ENCODE measurements at places on chromosomes 5 and 9.

- no peak for DNase-seq
Observed at GRCh38 chr5:137022725-137023124, 476.4 kb downstream of the SPOCK1 start.

- DNase-seq: no peak
Observed at GRCh38 chr5:103305809-103306208, 47.2 kb downstream of the MACIR start.

DNA sequence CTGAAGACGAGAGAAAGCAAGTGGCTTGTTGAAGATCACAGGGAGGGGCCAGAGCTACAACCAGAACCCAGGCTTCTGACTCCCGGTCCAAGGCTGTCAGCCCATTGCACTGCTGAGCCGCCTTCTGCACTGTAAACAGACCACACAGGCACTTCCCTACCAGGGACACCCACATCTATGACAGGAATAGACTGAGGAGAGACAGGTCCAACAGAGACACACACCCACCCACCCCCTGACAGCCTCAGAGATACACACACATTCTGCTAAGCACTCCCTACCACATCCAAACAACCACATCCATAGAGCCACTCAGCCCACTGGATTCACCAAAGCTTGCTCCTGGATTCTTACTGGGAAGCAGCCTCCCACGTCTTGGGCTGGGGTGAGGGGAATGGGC, 23.0 kb upstream of the MYORG start:
- no peak for DNase-seq

DNA sequence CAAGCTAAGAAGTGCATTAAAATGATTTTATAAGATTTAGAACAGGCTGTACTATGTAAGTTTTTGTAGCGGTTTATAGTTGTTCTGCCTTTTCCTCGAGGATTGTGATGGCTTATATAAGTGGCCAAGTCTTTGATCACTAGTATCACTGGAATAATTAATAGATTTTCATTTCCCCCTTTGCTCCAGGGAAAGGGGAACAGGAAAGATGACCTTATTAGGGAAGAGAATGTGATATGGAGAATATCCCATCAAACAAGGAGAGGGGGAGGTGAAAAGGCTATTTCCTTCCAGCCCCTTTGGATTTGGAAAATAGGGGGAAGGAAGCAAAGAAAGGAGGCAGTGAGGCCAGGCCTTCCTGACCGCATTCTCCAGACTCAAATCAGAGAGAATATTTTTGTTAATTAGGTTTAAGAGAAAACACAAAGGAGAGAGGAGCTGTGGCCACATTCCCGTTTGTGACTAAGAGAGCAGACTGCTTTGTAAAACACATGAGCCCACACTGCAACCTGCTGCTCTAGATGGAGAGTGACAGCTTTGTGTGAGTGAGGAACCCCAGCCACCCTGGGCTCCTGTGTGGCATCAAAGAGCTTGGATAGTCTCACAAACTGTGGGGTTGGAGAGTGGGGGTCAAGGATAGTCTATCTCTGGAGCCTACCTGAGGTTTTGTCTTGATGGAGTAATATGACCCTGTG, 359.5 kb downstream of the DTWD2 start:
- DNase-seq: no peak

- DNase-seq: no peak
Observed at GRCh38 chr5:154078272-154078671, 39.5 kb downstream of the MFAP3 start.

DNA sequence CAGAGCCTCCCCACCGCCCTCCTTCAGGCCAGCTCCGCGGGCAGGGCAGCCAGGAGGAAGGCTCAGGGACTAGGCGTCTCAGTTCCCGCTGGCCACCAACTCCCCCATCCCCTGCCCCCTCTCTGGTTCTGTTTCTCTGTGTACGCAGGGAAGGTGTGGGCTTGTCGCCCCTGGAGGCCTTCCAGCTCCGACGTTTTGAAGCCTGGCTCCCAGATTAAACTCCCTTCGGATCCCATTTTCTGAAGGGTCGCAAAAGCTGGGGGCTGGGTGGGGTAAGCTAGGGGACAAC, 346 bp downstream of the ATOX1 start:
- no peak for DNase-seq

DNA sequence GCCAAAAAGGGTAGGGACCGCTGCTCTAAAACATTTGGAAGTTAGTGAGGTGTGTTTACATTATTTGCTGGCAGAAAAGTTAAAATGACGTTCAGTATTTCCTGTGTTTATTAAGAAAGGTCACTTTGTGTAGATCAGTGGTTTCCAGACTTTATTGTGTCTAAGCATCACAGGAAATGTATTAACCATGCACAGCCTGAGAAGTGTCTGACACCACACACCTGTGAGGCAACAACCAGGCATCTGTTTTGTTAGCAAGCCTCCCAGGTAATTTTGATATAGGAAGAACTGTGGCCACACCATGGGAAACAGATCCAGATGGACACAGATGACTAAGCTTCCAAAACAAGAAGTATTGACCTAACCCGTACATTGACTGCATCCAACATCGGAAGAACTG, 12.0 kb downstream of the TTC1 start:
- DNase-seq: no peak

DNA sequence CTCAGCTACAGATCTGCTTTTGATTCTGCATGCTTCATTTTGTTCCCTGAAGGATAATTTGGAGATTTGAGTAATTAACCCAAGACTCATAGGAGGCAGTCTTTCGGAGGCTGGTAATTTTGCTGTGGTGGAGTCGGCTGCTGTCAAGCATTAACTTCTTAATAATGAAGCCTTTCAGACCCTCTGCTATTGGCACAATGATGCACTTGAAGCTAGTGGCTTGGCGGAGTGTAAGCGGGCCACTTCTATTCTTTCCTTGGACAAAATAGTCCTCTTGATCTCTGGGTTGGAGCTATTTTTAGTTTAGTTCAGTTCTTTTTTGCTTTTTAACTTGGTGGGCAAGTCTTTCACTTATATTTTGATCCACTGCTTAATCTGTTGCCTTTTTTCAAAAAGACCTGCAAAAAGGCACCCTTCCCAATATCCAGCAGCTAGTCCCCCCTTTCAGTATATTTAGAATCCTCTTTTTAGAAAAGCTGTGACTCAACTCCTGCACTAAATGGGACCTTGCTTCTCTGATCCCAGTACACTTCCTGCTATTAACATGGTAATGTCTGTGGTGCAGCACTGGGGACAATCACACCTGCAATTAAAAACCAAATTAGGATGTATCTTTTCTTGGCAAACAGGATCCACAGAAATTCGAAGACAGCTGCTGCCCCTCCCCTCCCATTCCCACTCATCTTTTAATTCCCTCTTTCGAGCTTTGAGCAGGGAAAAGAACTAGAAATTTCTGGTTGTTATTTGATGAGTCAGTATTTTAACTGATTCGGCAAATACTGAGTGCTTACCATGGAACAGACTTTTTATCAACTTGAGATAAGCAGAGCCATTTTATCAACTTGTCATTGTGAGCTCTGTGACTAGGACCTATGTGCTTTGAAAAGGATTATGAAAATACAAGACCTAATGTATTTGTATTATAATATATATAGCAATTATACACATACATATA, 169.4 kb upstream of the ANKRD55 start:
- DNase-seq: no peak

- DNase-seq: no peak
Observed at GRCh38 chr9:99231711-99232110, 9.6 kb downstream of the SEC61B start.

GRCh38 chr5:178832618-178833201, 27.0 kb upstream of the ZNF354B start:
- no peak for DNase-seq

GRCh38 chr5:1295650-1296037, 776 bp upstream of the TERT start:
- no peak for DNase-seq

DNA sequence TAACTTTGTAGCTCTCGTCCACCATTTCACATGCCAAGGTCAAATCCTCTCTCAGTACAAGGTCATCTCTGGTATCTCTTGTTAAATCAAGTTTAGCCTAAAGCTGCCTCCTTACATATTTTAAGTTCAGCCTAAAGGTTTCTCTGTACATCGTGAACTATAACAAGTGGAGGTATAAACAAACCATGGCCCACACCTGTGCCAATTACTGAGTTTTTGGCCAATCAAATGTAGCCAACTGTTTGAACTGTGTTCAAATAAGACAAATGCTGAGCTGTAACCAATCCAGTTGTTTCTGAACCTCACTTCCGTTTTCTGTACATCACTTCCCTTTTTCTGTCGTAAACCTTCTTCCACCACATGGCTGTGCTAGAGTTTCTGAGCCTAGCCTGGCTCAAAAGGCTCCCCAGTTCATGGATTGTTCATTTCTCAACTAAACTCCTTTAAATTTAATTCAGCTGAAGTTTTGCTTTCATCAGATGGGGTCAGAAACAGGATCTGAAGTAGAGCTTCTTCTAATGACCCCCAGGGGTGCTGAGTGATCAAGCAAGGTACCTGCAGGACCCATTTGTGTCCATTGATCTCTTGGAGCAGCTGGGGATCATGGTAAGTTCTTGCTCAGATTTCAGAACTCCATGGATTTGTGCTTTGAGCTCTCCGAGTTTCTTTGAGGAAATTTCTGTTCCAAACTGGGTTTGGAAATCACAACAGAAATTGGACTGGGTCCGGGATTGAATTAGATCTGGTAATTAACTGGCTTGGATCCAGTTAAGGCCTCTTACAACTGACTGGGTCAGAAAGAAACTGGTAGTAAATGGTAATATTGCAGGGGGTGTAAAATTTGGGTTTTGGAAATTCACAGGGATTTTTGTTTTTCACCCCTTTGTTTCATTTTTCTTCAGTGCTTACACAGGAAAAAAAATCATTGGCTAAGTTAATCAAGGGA, 11.0 kb upstream of the NANS start:
- DNase-seq: no peak

- DNase-seq: no peak
Observed at GRCh38 chr9:112680731-112681402, 37.0 kb downstream of the INIP start.

DNA sequence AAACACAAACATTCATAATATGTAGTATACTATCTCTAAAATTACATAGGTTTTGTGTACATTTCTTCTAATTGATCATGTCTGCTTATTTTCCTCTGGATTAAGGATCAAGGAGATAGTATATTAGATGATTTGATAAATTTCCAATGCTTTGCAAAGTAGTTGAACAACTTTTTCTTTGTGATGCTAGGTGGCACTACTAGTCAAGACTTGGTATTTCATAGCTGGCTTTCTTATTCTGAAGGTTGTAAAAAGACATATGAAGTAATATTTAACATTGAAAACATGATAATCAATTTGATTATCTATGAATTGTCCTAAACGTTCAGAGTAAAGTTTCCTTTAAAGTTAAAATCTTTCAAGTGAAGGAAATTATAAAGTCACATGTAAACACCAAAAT, 106.1 kb upstream of the FGF10 start:
- DNase-seq: no peak

GRCh38 chr5:142427015-142427364, 102.2 kb upstream of the SPRY4 start:
- DNase-seq: no peak

GRCh38 chr9:96441798-96442445, 8.0 kb upstream of the HABP4 start:
- peak; percentile 48 for DNase-seq

DNA sequence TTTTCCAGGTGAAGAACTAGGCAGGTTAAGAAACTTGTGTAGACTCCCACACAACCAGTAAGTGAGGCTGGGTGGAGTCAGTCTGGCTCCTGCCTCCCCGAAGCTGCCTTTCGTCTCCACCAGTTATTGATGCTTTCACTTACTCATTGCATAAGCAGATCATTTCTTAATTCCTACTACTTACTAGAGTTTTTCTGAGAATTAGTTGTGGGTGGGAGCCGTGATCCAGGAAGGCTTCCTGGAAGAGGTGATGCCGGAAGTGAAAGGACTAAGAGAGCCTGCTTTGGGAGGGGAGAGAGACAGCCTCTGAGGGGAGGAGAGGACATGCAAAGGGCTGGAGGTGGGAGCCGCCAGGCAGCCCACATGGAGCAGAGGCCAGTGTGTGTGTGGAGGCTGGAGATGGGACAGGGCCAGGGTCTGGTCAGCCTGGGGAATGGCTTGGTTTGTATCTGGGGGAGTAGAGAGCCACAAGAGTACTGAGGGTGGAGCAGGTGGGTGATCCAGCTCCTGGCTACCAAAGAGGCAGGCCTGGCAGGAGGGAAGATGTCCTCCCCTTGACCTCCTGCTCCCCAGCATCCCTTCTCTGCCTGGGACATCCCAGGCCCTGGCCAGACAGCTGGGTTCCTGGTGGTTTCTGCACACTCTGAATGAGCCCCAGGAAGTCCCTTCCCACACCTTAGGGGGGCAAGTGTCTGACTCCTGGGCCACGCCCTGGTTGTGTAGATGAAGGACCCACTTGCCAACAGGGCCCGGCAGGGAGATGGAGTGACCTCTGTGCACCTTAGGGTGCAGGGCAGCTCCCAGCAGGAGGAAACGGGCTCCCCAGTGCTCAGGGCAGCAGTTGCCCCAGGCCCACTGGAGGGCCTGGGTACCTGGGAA, 12.2 kb upstream of the CARD19 start:
- DNase-seq: no peak

DNA sequence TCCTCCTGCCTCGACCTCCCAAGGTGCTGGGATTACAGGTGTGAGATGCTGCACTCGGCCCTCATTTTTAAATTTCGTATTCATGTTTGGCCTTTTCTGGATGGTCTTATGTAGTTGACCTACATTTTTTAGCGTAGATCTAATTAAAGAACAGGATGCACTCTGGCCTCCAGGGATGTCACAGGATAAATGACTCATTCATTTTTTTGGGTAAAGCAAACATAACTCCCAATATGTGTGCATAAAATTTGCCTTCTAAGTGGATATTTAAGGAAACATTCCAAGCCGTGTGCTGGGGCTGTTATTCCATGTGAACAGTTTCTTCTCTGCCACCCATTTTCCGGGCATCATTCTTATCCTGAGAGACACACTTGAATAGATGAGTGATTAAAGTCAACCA, 501.6 kb downstream of the IRX1 start:
- no peak for DNase-seq

GRCh38 chr9:132114102-132114707, 34.5 kb upstream of the MED27 start:
- no peak for DNase-seq

DNA sequence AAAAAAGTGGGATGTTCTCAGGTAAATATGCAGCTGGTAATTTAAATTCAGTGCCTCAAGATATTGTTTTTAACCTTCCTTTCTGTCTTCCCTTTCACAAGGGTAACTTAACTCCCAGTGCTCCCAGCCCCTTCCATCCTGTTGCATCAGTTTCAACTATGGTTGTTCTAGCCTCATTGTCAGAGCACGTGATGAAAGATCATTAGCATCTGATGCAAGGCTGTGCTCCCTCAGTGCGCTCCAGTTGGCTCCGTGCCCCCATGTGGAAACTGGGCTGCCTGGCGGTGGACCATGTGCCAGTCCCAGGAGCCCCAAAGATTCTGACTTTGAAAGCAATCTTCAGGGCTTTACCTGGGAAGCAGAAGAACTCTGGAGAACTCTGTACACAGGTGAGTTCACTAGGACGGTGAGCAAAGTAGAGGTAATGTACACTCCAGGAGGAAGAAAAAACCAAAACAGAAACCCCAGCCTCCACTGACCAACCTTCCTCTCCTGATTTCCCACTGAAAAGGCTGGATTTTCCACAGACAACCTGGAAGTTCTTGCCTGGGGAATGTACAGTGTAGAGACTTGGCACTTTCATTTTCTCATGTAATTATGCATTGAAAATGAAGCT, 96.9 kb downstream of the SLC1A3 start:
- no peak for DNase-seq

- no peak for DNase-seq
Observed at GRCh38 chr5:107564931-107565372, 105.8 kb downstream of the EFNA5 start.
